Fibroblast of skin of abdomen (primary cell): ENCODE measurements at places on chromosomes 7 and 10.

GRCh38 chr7:77687747-77688144 lies 8.5 kb upstream of the RSBN1L start:
- no peak for DNase-seq

DNA sequence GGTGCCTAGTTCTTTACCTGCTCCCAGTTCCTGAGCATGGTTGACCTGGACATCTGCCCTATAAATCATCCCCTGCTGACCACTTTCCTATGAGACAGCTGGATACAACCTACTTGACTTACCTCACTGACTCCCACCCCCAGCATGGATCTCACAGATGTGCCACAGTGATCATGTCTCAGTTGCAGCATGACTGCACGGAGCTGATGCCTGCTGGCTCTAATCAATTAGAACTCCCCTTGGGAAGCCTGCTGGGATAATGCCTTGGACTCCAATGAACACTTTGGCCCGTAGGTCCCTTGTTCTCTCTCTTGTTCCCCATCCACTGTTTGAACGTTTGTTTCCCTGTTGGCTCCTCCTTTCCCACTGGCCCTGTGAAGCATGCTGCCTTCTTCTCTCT lies 271.2 kb upstream of the IGFBP3 start:
- peak; percentile 38 for DNase-seq

DNA sequence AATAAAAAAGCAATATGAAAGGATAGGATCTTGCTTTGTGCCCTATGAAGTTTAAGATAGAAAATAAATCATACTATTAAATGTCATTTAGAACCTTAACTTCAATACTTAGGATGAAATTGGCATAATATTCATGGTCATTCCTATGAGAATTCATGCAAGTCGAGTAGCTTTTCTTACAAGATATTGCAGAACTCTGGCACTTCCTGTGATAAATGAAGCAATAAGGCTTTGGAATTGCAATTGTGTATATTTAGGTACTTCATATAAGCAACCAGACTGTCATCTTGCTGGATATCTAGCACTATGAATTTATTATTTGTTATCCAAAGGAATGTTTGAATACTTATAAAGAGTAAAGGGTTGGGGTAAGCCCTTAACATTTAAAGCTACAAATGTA lies 116.5 kb downstream of the ZNF438 start:
- DNase-seq: peak; percentile 54

DNA sequence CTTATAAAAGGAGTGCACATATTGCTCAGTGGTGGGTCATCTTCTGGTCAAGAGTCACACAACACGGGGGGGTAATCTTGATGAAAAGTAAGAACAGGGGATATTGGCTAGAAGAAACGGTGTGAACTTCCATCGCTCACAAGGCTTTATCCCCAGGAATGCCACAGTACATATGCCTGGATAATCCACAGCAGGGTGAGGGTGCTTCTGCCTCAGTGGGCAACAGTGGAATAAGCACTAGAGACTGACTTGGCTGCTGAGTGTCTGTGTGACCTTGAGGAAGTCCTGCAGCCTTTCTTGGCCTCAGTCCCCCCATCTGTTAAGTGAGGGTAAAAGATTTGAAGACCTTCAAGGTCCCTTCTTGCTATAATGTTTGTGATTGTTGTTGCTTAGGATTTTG lies 44.9 kb upstream of the SHH start:
- DNase-seq: no peak

DNA sequence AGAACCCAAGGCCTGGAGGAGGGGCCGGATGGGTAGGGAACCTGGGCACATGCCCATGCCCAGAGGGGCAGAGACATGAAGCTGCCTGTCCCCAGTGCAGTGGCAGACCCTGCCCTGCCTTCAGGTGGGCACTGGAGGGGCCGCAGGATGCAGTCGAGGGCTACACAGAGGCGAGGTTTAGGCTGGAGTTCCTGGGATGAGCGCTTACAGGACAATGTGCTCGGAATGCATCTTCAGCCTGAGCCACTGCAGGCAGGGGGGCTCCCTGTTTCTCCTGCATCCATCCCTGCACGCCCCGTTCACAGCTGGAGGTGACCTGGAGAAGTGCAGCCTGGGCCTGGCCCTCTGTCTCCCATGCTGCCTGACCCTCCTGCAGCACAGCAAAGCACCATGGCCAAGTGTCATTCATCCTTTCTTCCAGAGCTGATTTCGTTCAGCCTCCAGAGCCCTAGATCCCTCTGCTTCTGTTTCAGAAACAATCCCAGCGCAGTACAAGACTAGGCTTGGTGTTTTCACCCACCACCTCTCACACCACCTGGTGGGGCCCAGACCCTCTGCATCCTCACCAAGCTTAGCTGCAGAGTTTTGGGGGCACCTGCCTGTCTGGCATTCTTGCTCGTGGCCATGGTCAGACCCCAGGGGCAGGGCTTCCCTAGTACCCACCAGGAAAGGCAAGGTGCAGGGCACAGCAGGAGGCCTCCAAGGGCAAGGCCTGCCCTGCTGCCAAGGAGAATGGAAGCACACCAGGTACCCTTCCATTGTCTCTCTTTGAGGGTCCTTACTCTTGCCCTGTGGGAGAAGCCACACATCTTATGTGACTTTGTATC lies 311.9 kb downstream of the TCERG1L start:
- no peak for DNase-seq

DNA sequence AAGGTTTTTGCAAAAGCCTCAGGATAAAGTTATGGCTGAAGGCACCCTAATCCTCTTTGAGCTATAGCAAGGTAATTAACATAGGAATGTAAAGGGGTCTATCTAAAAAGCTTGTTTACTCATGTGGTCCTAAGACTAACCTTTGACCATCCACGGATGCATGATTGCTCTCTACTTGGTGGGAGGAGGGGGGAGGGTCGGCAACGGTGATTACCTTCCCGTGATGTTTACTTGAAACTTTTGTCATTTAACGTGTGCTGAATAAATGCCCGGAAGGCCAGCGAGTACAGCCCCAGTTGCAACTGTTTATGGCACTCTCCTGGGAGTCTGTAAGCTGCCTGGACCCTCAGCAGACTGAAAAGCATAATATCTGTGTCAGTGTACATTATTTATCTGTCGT lies 78.9 kb upstream of the GPR22 start:
- no peak for DNase-seq

DNA sequence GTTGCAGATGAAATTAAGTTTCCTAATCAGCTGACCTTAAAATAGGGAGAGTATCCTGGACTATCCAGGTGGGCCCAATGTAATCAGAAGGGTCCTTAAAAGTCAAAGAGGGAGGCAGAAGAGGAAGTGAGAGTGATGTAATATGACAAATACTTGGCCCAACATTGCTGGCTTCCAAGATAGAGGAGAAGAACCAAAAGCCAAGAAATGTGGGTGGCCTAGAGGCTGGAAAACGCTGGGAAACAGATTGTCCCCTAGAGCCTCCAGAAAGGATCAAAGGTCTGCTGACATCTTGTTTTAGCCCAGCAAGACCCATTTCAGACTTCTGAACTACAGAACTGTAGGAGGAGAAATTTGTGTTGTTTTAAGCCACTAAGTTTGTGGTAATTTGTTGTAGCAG lies 79.7 kb upstream of the NOBOX start:
- DNase-seq: no peak

DNA sequence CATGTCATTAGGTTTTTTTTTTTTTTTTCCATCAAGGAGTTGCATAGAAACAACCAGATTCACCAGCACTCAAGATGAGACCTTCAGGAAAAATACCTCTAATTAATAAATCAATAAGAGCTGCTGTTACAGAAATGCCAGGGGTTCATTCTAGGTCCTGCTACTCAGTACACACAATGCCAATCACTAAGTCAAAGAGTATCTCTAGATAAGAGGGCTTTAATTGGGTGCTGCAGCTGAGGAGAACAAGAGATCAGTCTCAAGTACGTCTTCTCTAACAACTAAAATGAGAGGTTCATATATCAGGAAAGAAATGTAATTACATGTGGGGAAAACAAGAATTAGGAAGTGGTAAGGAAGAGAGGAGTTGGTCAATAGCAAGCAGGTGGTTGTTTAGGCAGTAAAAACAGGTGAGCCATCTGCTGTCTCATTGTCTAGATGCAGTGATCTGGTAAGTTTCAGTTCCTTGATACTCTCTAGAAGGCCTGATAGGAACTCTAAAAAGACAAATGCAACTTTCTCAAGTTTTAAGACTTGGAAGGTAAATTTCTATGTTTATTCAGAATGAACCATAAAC lies 272.9 kb upstream of the ZWINT start:
- DNase-seq: no peak
